ENCODE measurements at places on chromosomes 13 and 19.

GRCh38 chr13:25494698-25495411 lies 123.1 kb downstream of the ATP8A2 start:
- DNase-seq = no peak

GRCh38 chr13:23716401-23716800 lies 146.2 kb downstream of the TNFRSF19 start:
- no peak for DNase-seq

- DNase-seq = no peak
Measured at GRCh38 chr13:80469853-80470381, 129.0 kb upstream of the SPRY2 start.

DNA sequence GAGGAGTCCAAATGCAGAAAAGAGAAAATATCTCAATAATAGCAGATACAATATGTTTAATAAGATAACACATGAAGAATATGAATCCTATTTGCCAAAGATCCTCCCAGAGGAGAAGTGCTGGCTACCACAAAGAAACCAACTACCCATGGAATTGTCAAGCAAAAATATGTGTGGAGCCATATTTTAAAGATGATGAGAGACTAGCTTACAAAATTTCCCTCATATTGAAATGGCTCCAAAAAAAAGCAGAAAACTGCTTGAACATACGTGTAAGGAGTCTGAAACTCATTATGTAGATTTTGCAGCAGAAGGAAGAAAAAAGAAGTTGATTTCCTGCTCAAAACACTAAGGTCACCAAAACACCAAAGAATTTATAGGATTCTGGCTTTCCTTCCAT lies 94.2 kb downstream of the USP12 start:
- no peak for DNase-seq

DNA sequence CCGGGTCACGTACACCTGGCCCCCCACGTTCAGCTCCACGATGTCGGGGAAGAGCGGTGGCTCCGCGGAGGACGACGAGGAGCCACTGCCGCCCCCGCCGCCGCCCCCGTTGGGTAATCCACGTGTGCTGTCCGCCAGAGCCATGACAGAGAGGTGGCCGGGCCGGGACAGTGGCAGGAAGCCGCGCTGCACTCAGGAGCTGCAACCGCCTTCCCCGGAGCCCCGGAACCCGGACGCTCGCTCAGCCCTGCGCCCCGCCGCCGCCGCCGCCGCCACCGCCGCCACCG lies 257 bp downstream of the KCTD12 start:
- no peak for DNase-seq

DNA sequence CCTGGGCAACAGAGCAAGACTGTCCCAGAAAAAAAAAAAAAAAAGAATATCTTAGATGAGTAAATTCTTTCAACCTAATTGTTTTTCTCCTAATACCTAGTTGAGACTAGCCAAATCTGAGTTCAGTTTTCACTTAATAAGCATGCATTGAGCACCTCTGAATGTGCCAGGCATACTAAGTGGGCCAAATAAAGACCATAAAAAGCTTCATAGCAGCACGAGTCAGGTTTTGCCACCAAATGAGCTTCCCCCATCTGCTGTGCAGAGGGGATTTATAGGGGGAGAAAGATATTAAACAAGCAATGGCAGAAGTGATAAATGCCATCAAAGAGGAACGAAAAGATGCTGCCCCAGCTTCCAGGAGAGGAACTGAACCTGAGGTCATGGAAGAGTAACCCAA lies 11.4 kb downstream of the THSD1 start:
- no peak for DNase-seq

- DNase-seq = no peak
Measured at GRCh38 chr19:14050512-14050911, 11.4 kb downstream of the PALM3 start.

DNA sequence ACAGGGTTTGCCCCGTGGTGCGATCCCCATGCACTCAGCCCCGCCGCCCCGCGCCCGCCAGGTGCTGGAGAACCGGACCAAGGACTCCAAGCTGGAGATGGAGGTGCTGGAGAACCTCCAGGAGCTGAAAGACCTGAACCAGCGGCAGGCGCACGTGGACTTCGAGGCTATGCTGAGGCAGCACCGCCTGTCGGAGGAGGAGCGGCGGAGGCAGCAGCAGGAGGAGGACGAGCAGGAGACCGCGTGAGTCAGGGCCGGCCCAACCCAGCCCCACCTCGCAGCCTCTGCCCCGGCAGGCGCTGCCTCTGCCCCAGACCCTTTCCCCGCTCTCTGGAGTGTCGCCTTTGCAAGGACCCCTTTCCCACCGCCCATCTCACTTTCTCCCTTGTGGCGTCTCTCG lies 11.3 kb downstream of the YJU2 start:
- DNase-seq = no peak

DNA sequence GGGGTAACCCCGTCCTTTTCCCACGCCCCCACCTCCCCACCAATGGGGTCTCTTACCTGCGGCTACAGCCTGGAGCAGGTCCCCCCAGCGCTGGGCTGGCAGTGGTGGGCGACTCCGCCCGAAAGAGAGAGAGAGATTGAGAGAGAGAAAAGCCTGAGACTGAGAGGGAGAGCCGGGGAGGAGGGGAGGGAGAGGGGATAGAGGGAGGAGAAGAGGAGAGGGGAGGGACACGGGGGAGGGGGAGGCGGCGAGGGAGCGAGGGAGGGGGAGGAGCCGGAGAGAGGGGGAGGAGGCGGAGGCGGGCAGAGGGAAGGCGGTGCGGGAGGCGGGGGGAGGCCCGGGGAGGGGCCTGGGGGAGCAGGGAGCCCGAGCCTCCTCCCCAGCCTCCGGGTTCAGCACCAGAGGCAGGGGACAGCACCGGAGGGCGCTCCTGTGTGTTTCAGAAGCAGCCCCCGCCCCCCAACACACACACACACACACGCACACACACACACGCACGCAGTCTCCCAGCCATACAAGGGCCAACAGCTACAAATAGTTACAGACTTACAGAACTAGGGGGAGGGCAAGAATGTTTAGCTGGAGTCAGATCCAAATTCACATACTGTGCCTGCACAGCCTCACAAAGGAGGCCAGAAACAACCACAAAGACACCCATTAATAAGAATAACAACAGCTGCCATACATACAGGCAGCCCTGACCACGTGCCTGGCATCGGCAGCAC lies at the start of gene SLC8A2:
Gene SLC8A2, minus strand, starts transcription at position 161 of the 725 bp plus-strand sequence. CDS start 5,490 bp downstream, outside the sequence.
- peak; percentile 35 for DNase-seq

DNA sequence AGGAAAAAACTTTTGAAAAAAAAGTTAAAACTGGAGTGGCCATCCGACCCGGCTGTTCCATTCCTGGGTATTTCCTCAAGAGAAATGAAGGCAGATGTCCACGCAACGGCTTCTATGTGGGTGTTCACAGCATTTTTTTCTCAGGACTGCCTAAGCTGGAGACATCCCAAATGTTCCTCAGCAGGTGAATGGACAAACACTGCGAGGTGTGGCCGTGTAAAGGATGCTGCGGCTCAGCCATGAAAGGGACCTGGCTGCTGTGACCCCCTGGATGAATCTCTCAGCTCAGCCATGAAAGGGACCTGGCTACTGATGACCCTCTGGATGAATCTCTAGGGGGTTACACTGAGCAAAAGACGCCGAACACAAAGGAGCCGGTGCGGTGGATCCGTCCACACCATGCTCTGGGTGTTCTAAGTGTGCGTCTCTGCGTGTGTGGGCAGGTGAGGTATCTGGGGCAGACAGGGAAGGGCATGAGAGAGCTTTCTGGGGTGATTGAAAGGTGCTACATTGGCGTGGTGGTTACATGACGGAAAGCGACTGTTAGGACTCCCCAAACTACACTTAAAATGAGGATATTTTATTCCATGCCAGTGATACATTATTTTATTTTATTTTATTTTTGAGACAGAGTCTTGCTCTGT lies 7.2 kb upstream of the ASPDH start:
- DNase-seq = no peak

- DNase-seq = no peak
Measured at GRCh38 chr19:45408121-45408520, 1.7 kb downstream of the POLR1G start.

- DNase-seq = no peak
Measured at GRCh38 chr13:100890645-100891044, 216.1 kb upstream of the TMTC4 start.

All from SK-N-MC (cell line).